Non-pigmented ciliary epithelial cell (primary cell): ENCODE measurements at places on chromosomes 4 and X.
A peak's percentile ranks its signal among the peaks of the same experiment; 100 is the strongest.

DNA sequence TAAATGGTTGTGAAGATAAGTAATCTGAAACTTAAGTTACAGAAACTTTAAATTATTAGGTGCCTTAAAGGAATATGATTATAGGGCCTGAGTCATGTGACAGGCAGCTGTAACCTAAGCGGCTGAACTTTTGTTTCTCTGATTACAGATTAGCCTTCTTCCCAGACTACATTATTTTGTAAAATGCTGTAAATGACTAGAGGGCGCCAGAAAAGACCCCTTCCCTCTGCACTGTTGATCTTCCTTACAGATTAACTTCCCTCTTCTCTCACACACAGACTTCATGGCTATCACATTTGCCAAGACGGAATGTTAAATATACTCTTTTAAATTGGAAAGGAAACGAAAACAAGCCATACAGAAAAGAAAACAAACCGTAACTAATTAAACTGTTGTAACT, 96.6 kb downstream of the EVC2 start:
- DNase-seq = no peak

- no peak for DNase-seq
These were observed 10.8 kb downstream of the NUDT6 start for GRCh38 chr4:122911588-122911987.

DNA sequence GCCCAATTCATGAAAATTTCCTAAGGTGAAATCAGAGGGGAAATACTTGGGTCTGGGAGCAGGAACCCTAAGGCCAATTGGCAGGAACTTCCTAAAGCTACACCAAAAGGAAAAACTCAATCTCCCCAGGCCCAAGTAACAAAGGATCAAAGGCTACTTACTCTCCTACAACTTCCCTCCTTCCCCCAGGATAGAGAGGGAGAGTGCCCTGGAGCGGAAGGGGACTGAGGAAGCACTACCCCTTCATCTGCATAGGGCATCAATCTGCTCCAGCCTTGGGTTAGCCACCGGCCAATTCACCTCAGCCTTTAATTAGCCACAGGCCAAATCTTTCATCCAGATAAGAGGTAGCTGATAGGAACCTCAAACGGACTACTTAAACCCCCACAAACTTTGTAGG, 55.0 kb downstream of the SLC34A2 start:
- no peak for DNase-seq

DNA sequence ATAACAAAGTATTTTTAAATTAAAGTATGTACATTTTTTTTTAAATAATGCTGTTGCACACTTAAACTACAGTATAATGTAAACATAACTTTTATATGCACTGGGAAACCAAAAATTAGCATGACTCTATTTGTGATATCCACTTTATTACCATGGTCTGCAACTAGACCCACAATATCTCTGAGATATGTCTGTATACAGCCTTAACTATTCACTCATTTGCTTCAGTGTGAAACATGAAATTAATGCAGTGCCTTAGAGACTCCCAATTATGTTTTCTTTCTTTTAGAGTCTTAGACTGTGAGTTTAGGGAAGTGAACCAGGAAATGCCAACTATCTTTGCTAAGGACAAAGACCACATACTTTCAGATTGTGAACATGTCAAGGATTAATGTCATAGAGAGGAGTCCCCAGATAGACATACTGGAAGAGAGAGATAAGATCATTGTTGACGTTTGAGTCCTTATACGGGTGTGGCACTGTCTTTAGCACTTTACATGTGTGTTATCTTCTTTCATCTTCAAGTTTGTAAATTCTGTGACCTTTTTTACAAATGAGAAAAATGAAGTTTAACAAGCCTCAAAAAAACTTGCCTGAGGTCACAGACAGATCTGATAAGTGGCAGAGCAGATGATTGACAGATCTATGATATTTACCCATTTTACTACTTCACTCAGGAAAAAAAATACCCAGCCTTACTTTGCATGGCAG, 23.2 kb downstream of the CXorf58 start:
- no peak for DNase-seq

DNA sequence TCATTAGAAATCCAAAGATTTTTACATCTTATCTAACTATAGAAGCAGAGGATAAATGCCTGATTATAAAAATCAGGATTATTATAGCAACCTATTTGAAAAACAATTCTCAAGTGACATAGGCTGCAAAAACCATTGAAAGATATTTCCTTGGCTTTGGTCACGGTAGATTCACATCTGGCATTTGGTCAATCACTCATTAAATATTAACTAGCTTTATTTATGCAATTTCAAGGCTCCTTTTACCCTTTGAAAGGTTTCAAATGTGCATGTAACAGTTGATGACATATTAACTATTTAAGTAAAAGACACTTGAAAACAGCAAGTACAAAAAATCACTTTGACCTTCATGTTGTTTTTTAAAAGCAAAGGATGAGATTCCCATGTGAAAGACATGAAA, 98.1 kb downstream of the MMRN1 start:
- DNase-seq = no peak

GRCh38 chr4:3322059-3322550, 29.3 kb downstream of the RGS12 start:
- no peak for DNase-seq

- DNase-seq = no peak
These were observed 137.8 kb upstream of the FRG1 start for GRCh38 chr4:189802884-189803283.

GRCh38 chr4:153486281-153487151, 20.4 kb downstream of the TMEM131L start:
- DNase-seq = peak; percentile 93

DNA sequence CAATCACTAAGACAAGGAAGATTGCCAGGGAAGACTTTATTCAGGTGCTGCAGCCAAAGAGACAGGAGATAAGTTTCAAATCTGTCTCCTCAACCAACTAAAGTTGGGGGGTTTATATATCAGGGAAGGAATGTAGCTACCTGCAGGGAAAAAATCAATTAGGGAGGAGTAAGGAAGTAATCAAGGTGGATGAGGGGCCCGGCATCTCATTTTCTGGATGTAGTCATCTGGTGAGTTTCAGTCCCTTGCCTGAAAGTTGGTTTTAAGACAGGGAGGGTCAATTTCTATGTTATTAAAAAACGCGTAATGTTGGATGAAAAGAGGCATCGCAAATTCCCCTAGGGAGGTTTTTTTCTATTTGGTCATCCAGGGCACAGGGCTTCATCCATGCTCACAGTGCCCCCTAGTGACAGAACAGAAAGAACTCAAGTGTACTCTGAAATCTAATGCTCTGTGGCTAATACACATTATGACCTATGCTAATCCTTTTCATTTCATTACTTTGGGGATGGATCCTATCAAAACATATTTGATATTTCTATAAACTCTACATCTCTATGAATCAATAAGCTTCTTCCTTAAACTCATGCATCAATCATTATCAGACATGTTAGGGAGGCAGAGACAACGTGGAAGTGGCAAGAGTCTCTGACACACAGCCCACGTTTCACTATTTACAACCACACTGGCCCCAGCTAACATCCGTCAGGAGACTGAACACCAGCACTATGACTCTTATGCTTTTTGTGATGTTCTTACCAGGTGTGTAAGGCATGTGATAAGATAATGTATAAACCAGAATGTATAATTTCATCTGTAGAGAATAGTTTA, 1577.0 kb upstream of the TENM3 start:
- peak; percentile 15 for DNase-seq

GRCh38 chrX:19683817-19684216, 168.5 kb upstream of the MAP3K15 start:
- DNase-seq = no peak

GRCh38 chr4:181127171-181127570, 1116.0 kb upstream of the TENM3 start:
- no peak for DNase-seq

- DNase-seq = no peak
These were observed 115.7 kb upstream of the ANK2 start for GRCh38 chr4:112933790-112934189.

GRCh38 chr4:188214861-188215260, 75.6 kb downstream of the TRIML1 start:
- no peak for DNase-seq

DNA sequence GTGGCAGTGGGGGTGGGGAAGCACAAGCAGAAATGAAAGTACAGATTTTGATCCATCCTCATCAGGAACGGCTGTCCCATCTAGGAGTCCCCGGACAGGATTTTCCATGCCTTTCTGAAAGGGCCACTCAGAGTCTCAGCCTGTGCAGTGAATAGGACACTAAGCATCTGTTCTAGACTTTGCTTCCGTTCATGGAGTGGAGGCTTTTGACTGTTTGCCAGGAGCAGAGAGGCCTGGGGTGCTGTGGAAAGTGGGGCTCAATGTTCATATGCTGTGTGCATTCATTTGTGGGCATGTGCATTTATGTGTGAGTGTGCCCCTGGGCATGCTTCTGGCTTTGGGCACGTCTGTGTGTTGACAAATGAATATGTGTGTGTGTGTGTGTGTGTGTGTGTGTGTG, 25.6 kb upstream of the MAMLD1 start:
- no peak for DNase-seq

DNA sequence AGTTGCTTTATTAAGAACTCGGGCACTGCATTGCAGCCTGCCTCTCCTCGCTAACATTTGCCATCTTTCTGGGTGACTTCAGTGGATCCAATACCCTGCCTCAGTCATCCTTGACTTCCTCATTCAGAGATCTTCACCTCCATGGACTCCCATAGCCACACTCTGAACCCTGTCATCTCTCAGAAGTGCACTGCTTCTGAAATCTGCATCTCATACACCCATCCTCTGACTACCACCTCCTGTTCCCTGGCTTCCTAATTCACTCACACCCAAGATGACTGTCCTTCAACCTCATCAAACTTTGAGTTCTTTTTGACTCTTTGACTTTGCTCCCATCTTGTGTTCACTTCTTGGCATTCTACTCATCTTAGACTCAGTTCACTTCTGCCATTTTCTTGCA, 25.3 kb upstream of the CYBB start:
- no peak for DNase-seq

DNA sequence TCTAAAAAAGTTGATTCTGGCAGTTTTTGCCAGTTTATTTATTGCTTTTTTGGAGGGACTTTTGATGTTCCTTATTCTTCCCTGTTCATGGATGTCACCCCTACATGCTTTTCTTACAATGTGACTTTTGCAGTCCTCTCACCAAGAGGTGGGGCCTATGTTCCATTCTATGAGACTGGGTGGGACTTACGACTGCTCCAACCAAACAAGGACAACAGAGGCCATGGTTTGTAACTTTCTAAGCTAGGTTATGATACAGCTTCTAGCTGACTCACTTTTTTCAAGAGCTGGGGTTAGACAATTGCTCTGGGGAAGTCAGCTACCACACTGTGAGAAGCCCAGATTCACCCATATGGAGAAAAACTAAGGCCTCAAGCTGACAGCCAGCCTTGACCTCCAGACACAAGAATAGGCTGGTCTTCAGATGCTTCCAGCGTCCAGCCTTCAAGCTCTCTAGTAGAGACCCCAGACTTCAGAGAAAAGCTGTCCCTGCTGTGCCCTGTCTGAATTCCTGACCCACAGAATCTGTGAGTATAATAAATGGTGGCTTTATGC, 39.5 kb downstream of the ENOPH1 start:
- peak; percentile 47 for DNase-seq

DNA sequence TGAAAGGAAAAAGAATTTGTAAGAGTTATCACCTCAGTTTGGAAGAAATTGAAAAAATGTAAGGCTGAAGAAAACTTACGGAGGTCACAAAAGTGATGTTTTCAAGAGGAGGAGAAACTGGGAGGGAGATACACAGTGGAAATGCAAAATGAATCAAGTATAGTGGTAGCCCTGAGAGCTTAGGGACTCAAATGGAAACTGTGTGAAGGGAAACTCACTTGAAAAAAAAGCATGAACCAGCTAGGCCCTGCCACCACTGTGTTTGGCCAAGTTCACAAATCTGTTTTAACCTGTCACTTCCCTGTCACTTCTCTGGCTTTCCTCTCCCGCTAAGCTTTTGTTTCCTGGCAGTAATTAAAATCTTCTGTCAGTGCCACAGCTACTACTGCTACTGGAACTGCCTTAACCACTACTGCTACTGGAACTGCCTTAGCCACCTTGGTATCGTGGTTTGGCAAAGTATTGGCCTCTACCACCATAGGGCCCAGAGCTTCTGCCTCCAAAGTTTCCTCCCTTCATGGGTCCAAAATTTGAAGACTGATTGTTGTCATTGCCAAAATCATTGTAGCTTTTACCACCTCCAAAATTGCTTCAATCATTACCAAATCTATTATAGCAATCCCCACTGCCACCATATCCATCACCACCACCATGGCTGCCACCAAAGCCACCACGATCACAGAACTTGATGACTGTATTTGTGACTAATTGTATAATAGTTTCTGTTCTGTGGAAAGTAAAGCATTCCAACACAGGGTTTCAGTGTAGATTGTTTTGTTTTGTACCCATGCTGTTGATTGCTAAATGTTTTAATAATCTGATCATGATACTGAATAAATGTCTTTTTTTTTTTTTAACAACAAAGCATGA, 41.5 kb downstream of the SMARCA5 start:
- no peak for DNase-seq

GRCh38 chr4:162707962-162708361, 458.7 kb downstream of the NAF1 start:
- DNase-seq = no peak

DNA sequence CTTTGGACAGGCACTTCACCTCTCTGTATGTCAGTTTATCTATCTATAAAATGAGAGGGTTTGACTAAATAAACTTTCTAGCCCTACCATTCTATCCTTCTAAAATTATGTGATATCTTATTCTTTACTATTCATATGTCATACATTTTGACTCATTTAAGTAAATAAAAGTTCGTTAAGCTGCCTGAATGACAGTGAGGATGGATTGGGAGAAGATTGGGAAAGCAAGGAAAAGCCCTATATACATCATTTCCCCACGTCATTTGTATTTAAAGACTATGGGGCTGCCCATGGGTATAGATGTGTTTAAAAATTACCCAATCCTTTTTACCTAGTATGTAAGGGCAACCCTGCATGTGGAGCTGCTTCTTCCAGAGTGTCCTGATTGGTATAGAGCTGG, 5.3 kb downstream of the SLC16A2 start:
- DNase-seq = no peak

DNA sequence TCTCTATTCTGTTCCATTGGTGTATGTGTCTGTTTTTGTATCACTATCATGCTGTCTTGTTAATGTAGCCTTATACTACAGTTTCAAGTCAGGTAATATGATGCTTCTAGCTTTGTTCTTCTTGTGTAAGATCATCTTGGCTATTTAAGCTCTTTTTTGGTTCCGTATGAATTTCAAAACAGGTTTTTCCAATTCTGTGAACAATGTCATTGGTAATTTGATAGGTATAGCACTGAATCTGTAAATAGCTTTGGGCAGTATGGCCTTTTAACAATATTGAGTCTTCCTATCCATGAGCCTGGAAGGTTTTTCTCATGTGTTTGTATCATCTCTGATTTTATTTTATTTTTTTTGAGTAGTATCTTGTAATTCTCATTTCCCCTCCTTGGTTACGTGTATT, 94.3 kb downstream of the ANAPC10 start:
- DNase-seq = no peak
